ENCODE measurements at places on chromosomes 2 and 18.

GRCh38 chr2:163132850-163133249 is 294.3 kb upstream of the KCNH7 start:
- DNase-seq = no peak

GRCh38 chr2:176269319-176270099 is at the start of gene MTX2:
Gene MTX2, plus strand, starts transcription at chr2:176269442. Its CDS starts 188 bp downstream, at chr2:176269630.
- DNase-seq = peak; percentile 62

DNA sequence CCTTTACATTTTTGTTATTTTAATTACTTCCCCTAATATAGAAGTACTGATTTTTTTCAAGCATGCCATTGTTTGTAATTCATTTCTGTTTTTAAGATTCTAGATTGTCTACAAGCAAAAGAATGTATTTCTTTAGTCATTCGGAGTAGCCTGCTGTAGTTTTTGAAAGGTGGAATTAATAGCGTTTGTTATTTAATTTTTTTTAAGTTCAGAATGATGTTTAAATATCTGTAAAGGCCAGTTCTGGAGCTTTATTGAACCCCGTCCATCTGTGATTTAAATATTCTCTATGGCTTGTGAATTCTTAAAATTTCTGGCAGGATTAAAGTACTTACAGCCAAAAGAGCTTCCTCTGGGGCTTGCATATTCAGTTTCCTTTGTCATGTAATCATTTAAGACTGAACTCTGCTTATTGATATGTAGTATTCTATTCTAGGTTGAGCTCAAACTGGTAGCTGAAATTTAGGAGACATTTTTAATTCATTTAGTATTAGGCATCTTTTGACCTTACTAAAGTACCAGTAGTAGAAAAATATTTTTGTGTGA is 5.2 kb downstream of the TGIF1 start:
- no peak for DNase-seq

DNA sequence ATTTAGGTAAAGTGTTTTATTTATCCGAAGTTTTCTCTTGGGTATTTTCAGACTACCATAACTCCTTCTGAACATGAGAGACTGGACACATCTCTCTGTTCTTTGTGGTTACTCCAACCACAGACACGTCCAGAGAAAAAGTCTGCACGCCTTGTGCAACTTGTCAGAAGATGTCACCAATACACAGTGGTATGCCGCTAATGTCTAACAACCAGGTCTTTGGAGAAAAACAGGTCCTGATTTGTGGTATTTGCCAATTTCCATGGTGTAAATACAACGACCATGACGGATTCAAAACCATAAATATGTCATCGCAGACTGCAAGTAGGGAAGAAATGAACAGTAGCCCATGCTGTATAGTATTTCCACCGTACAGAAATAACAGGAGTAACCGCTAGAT is 620.6 kb upstream of the ID2 start:
- no peak for DNase-seq

- DNase-seq = no peak
These were observed 145.6 kb downstream of the CABLES1 start for GRCh38 chr18:23280844-23281243.
